ENCODE measurements at places on chromosomes 13 and 19. TPM values are rescaled to one million over a fixed set of nuclear protein-coding genes. Genes with fewer than 3 reads are reported as not detected.
A peak's percentile ranks its signal among the peaks of the same experiment; 100 is the strongest.

Gene B3GNT8
- total RNA-seq: not detected

Gene BICRA
- 3.5 TPM for total RNA-seq

DNA sequence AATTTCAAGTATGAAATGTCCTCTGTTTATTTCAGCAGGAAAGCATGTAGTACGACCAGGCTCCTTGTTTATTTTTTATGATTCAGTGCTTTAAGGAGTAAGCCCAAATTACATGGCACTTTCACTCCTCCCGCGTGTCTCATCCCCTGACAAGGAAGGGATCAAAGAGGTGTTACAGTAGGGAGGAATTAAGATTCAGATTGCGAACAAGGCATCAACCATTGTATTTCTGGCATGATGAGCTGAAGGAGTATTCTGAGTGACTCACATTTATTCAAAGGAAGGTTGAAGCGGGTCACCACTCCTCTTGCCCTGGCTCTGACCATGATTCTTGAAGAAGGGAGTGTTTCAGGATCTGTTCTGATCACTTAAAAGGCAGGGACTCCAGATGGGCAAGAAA is 46.1 kb upstream of the CNMD start:
- H3K4me3 ChIP-seq: no peak overlapping the region
- H3K27ac ChIP-seq: no peak overlapping the region
- H3K4me1 ChIP-seq: no peaks in the 10 kb centered on the region
- no peaks in the 10 kb centered on the region for H3K27me3 ChIP-seq
- no peak for DNase-seq

- H3K27me3 ChIP-seq: no peaks in the 10 kb centered on the region
- H3K4me1 ChIP-seq: no peaks in the 10 kb centered on the region
- no peak for DNase-seq
- no peak overlapping the region for H3K4me3 ChIP-seq
- H3K27ac ChIP-seq: no peak overlapping the region
Measured at GRCh38 chr13:59495299-59495698, 668.4 kb downstream of the DIAPH3 start.

- H3K4me3 ChIP-seq: no peak overlapping the region
- no peak for DNase-seq
- H3K36me3 ChIP-seq: no peaks in the 10 kb centered on the region
- H3K27me3 ChIP-seq: peaks cover 12% of the 10 kb centered on the region
- no peaks in the 10 kb centered on the region for H3K4me1 ChIP-seq
Measured at GRCh38 chr19:7642295-7643030, 5.6 kb downstream of the STXBP2 start.

DNA sequence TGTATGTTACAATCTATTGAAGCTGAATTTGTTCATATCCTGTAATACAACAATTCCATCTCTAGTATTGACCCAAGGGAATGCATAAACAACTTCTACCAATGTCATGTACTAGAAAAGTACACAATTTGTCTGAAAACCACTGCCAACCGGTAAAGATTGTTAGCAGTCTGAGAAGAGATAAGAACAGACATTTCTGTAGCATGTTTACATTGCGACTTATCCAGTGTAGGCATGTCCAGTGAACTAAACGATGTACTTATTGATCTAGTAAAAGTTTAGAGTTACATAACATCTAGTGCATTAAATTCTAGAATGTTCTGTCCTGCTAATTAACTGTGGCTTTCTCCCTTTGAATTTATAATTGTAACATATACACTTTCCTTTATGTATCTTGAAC is 425.9 kb downstream of the SLITRK6 start:
- no peak overlapping the region for H3K27ac ChIP-seq
- H3K4me3 ChIP-seq: no peak overlapping the region
- no peaks in the 10 kb centered on the region for H3K36me3 ChIP-seq
- DNase-seq: no peak
- H3K4me1 ChIP-seq: peaks cover 4% of the 10 kb centered on the region

DNA sequence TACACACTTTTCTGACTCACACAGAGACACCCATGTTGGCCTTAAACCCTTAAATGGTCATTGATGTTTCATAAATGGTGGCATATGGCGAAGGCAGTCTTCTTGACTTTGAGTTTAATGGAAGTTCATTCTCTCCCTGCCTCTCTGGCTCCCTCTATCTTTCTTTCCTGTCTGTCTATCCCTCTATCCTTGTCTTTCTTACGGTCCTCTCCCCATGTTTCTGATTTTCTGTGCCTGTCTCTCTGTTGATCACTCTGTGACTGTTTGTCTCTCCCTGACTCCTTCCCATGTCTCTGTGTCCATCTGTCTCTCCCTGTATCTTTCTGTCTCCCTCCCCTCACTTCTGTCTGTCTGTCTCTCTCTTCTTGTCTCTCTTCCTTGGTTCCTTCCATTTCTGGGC is 43.2 kb upstream of the SHKBP1 start:
- no peaks in the 10 kb centered on the region for H3K36me3 ChIP-seq
- peaks cover 9% of the 10 kb centered on the region for H3K27me3 ChIP-seq
- H3K27ac ChIP-seq: no peak overlapping the region
- DNase-seq: no peak
- H3K4me3 ChIP-seq: no peak overlapping the region
- peaks cover 5% of the 10 kb centered on the region for H3K4me1 ChIP-seq

Gene CBARP
- 0.50 TPM for total RNA-seq

GRCh38 chr19:6278740-6279619 is 795 bp downstream of the MLLT1 start:
- DNase-seq: peak; percentile 18
- peak overlapping the region; percentile 82 for H3K4me3 ChIP-seq
- peaks cover 25% of the 10 kb centered on the region for H3K4me1 ChIP-seq
- peak overlapping the region; percentile 46 for H3K27ac ChIP-seq

Gene SLC25A41
- total RNA-seq: not detected

Gene ZNF419
- 9.9 TPM for total RNA-seq

DNA sequence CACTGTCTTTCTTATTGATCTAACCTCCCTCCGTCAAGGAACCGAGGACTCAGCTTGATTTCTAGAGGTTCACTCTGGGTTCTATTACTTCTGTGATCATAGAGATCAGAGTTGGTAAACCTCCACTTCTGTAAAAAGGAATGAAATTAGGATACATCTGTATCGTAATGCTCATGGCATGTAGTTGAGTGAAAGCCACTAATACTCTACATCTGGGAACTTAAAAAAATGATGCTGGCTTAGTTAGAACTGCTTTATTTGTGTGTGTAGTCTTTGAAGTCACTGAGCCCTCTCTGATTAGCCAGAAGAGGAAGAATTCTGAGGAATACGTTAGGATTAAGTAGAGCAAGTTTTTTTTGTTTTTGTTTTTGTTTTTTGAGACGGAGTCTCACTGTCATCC is 140.8 kb downstream of the GGACT start:
- H3K27me3 ChIP-seq: no peaks in the 10 kb centered on the region
- no peak for DNase-seq
- no peak overlapping the region for H3K27ac ChIP-seq
- no peaks in the 10 kb centered on the region for H3K4me1 ChIP-seq
- H3K36me3 ChIP-seq: no peaks in the 10 kb centered on the region

Gene TPTE2
- total RNA-seq: not detected

- H3K27me3 ChIP-seq: no peaks in the 10 kb centered on the region
- no peaks in the 10 kb centered on the region for H3K36me3 ChIP-seq
- DNase-seq: no peak
- no peak overlapping the region for H3K4me3 ChIP-seq
Measured at GRCh38 chr13:91464336-91464735, 65.9 kb downstream of the GPC5 start.

- H3K4me1 ChIP-seq: no peaks in the 10 kb centered on the region
Measured at GRCh38 chr19:20318616-20319015, 151.6 kb downstream of the ZNF486 start.

Gene PLPPR3
- total RNA-seq: 1.1 TPM

GRCh38 chr13:110161112-110161882 is 145.7 kb downstream of the COL4A1 start:
- H3K27me3 ChIP-seq: no peaks in the 10 kb centered on the region
- H3K27ac ChIP-seq: no peak overlapping the region
- H3K36me3 ChIP-seq: peaks cover 86% of the 10 kb centered on the region
- H3K4me3 ChIP-seq: no peak overlapping the region
- H3K4me1 ChIP-seq: no peaks in the 10 kb centered on the region

Gene CLEC17A
- not detected for total RNA-seq

GRCh38 chr13:112702986-112703379 is 13.1 kb downstream of the ATP11A start:
- no peak for DNase-seq
- H3K27ac ChIP-seq: no peak overlapping the region
- no peaks in the 10 kb centered on the region for H3K4me1 ChIP-seq
- H3K4me3 ChIP-seq: no peak overlapping the region
- no peaks in the 10 kb centered on the region for H3K27me3 ChIP-seq
- H3K36me3 ChIP-seq: no peaks in the 10 kb centered on the region

Gene ATP1A3
- not detected for total RNA-seq

- no peak overlapping the region for H3K27ac ChIP-seq
- no peak overlapping the region for H3K4me3 ChIP-seq
- peak; percentile 44 for DNase-seq
- no peaks in the 10 kb centered on the region for H3K36me3 ChIP-seq
- H3K27me3 ChIP-seq: no peaks in the 10 kb centered on the region
- no peaks in the 10 kb centered on the region for H3K4me1 ChIP-seq
Measured at GRCh38 chr13:85806553-85807175, 7.4 kb upstream of the SLITRK6 start.

Measured in SJSA1 (cell line).